Lower lobe of right lung (tissue), 2 donors: ENCODE measurements at places on chromosomes 13 and 19. TPM values are rescaled to one million over a fixed set of nuclear protein-coding genes. Genes with fewer than 3 reads are reported as not detected.

DLL3 gene
- not detected for total RNA-seq

SERPINE3 gene
- total RNA-seq, result not detected

MCF2L gene
- 42.4 TPM for total RNA-seq

PTPRS gene
- total RNA-seq, result 107 TPM

PDE4C gene
- 9.6 TPM for total RNA-seq

CLEC4G gene
- total RNA-seq, result 2.9 TPM

FXYD1 gene
- 49.7 TPM for total RNA-seq

NCAN gene
- not detected for total RNA-seq

TDRD12 gene
- not detected for total RNA-seq

CCDC169 gene
- not detected for total RNA-seq

TUBA3C gene
- total RNA-seq, result not detected

SELENOV gene
- not detected for total RNA-seq
